ENCODE measurements at places on chromosomes 4 and X.

- no peak for DNase-seq
These were observed 16.3 kb downstream of the SLIT2 start for GRCh38 chr4:20268028-20268427.

DNA sequence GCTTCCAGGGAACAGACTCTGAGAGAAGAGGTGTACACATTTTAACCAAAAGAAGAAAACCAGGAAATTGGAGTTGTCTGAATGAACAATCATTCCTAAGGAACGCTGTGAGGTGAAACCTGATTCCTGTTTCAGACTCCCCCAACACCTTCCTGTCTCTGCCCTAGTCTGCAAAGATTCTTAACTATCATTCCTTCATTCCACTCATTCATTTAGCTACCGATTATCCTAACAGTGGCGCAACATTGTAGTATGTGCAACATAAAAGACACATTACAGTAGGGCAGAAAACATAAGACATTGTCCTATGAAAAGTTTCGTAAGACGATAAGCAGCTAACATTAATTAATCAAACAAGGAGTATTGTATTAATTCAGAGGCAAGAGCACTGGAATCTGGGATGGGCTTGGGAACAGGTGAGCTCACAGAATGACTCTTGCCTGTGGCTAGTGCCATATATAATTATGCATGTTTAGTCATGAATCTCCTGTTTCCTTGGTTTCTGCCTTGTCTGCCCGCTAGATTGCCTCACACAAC, 23.8 kb upstream of the ADH7 start:
- DNase-seq: no peak

GRCh38 chr4:7521666-7522065, 86.9 kb upstream of the PSAPL1 start:
- DNase-seq: no peak

DNA sequence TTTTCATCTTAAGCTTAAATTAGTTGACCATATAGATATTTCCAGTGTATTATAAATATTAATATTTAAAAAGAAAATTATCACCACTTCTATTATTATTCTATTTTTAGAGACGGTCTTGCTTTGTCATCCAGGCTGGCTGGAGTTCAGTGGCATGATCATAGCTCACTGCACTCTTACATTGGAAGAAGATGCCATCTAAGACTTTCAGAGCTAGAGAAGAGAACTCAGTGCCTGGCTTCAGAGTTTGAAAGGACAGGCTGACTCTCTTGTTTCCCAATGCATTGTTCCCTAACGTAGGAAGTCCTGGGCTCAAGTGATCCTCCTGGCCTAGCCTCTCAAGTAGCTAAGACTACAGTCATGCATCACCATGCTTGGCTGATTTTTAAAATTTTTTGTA, 75.9 kb downstream of the FIP1L1 start:
- no peak for DNase-seq

GRCh38 chrX:110021258-110022022, 18.5 kb downstream of the TMEM164 start:
- DNase-seq: no peak

- no peak for DNase-seq
These were observed 163.9 kb downstream of the HS3ST1 start for GRCh38 chr4:11264841-11265240.

DNA sequence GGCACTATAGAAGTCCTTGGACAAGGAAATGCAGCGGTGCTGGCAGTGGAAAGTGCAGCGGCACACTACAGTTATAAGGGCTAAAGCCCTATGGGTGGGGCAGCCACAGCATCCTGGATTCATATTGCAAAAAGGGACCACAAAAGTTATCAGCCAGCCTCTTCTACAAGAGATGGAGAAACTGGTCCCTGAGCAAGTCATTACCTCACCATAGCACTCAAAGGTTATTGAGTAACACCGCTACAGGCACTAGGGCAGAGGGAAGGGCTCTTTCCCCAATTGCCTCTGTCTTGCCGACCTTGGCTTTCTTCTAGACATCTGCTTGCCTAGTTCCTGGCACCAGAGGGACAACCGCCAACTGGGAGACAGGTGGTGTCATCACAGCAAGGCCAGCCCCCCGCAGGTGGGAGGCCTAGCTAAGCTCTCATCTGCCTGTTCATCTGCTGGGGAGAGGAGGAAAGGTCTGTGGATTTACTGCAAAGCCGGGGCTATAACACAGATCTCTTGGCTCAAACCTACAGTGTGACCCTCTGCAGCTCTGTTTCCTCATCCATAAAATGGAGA, 600.0 kb downstream of the BCOR start:
- DNase-seq: no peak

- DNase-seq: no peak
These were observed 256.6 kb downstream of the IL1RAPL1 start for GRCh38 chrX:28843817-28844216.

DNA sequence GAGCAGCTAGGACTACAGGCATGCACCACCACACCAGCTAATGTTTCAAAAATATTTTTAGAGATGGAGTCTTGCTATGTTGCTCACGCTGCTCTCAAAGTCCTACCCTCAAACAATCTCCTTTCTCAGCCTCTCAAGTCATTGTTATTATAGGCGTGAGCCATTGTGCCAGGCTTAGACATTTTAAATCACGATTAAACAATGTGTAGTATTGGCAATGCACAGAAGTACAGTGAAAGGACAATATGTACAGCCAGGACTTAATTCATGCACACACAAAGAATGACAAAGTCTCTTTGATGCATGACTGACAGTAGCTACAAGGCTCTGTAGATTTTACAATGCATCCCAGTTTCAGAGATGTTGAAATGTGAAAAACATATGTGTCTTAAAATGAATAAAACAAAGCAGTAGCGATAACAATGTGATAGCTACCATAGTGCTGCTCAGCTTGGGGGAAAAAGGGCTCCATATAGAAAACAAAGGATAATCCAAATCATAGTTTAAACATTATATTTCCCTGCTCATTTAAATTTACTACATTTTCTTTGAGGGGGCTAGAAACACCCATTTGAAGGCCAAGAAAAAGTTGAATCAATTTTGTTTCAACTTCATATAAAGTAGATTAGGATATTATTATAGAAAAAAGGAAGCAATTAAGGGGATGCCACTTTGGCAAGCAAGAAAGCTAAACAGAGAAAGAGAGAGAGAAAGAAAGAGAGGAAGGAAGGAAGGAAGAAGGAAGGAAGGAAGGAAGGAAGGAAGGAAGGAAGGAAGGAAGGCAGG, 272.4 kb upstream of the SMIM31 start:
- no peak for DNase-seq

GRCh38 chr4:73735231-73735630, 5.1 kb upstream of the CXCL8 start:
- no peak for DNase-seq

DNA sequence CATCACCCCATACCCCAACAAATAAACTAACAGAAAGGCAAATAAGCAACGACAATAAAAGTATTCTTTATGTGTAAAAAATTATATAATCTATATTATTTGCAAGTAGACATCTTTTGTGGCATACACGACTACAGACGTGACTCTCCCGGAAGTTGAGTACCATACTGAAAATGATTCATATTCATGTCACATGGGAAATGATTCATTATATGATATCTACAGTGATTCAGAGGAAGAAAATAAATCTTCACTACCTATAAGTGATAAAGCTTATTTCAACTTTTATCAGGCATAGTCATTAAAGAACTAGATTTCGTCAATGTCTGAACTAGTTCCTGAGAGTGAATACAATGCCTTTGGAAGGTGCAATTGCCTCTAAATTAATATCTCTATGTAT, 4.6 kb upstream of the ANTXR2 start:
- DNase-seq: no peak

- no peak for DNase-seq
These were observed 21.6 kb downstream of the GUCY1A1 start for GRCh38 chr4:155688211-155688610.

- no peak for DNase-seq
These were observed 24.9 kb upstream of the ZDHHC15 start for GRCh38 chrX:75547783-75548182.

GRCh38 chr4:102687982-102688433, 72.8 kb downstream of the MANBA start:
- no peak for DNase-seq

- DNase-seq: no peak
These were observed 43.2 kb downstream of the SLC9A6 start for GRCh38 chrX:136028383-136028984.

DNA sequence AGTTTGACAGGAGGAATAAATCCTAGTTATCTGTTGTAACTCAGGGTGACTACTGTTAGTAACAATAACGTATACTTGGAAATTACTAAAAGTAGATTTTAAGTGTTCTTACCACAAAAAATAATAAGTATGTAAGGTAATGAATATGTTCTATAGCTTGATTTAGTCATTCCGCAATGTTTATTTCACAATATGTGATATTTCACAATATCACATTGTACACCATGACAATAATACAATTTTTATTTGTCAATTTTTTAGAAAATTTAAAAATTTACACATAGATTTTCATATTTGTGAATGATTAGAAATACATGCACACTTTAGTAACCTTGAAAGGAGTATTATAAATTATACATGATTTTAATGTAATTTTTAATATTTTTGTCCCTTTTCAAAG, 812.7 kb upstream of the FTHL17 start:
- DNase-seq: no peak

- peak; percentile 37 for DNase-seq
These were observed 40.6 kb downstream of the HADH start for GRCh38 chr4:108030332-108030731.

- DNase-seq: no peak
These were observed 33.2 kb upstream of the MID1IP1 start for GRCh38 chrX:38768079-38768478.

DNA sequence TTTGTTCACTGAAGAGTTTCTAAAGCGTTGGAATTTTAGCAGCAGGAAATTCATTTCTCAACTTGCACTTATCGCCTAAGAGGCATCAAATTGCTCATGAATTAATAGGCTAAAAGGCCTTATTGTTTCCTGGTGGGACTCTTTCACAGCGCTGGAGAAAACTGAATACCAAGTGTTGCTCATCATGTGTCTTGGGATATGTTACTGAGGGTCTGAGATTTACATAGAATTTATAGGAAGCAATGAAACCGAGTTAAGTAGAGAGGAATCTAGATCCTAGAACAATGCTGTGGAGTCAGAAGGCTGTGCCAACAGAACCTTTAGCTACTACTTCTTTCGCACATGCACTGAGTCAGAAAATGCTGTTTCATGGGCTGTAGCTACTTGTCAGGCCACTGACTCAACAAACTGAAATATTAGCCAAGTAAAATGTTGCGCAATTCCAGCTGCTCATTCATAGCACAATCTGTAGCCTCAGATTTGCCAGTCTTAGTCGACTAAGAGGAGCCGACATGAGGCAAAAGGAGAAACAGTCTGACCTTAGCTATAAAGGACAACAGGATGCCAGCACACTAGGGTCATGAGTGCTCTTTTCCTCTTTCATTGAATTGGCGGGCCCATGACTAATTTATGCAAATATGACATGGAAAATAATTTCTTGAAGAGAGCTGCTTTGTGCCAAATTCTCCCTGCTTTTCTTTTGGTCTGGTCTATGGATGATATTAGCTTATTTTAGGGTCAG, 35.9 kb upstream of the CXCL8 start:
- DNase-seq: no peak

DNA sequence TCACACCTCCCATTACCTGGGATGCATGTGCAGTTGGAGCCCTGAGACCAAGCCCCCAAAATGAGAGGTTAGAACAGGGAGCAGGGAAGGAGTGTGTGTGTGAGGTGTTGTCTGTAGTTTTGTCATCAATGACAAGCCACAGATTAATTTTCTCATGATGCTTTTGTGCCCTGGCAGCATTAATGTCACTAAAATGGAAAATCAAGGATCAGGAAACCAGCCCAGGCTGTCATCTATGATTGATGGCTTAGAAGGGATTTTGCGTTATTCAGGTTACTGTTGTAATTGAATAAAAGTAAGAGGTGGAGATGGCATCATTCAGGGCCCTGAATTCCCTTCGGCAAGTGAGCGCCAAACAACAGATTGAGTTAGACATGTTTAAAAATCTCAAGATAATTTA, 130.5 kb upstream of the C1QTNF7 start:
- no peak for DNase-seq

- DNase-seq: no peak
These were observed 103.0 kb upstream of the KLF3 start for GRCh38 chr4:38560768-38561558.

DNA sequence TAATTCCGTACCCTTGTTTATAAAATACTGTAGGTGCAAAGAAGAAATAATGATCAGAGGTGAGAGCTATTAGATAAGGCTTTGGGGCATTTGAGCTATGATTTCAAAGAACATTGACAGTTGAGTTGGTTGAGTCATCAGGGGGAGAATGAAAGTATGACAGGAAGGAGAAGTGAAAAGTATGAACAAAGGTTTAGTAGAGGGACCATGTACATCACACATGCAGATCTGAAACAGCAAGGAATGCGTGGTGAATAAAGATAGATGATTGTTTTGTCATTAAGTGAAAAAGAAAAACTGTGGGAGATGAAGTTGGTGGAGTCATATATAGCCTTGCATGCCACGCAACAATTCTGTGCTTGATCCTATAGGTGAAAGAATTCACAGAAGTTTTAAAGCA, 163.1 kb downstream of the ARAP2 start:
- DNase-seq: no peak

GRCh38 chr4:84977396-84977795, 10.9 kb upstream of the WDFY3 start:
- DNase-seq: no peak

GRCh38 chr4:8167291-8167690, 8.7 kb upstream of the ABLIM2 start:
- no peak for DNase-seq

DNA sequence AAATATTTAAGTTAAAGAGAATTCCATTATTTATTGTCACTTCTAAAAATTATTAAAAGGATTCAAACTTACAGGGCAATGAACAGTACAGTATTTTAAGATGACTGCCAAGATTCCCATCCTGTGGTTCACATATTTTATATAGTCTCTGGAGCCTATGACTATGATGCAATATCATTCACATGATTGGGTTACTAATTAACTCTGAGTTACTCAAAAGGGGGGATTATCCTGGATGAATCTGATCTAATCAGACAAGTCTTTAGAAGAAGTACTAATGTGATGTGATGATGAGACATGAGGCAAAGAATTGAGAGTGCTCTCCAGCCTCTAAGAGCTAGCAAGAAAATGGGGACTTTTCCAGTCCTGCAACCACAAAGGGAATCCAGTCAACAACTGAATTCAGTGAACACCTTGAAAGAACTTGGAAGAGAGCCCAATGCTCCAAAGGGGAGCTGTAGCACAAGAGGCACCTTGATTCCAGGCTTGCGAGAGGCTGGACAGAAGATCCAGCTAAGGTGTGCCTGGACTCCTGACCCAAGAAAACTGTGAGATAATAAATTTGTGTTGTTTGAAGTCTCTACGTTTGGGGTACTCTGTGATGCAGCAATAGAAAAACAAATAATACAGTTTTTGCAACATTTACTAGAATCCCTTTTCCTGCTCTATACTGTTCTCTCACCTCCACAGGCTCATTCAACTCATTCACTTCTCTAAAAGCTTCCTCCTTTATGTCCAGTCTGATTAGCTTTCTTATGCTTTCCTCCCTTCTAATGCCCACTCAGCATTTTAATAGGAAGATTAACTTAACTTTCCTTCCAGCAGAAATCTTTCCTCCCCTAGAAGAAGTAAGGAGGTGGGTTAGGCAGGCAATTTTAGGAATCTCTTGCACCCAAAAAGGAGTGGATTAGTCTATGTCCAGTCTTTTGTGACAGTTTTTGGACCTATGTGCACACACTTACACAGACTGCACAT, 133.8 kb upstream of the LCORL start:
- no peak for DNase-seq

GRCh38 chrX:63746278-63746677, 38.7 kb downstream of the ARHGEF9 start:
- DNase-seq: no peak
